Right lung (tissue), 10 donors: ENCODE measurements at places on chromosomes 2 and 18.

DNA sequence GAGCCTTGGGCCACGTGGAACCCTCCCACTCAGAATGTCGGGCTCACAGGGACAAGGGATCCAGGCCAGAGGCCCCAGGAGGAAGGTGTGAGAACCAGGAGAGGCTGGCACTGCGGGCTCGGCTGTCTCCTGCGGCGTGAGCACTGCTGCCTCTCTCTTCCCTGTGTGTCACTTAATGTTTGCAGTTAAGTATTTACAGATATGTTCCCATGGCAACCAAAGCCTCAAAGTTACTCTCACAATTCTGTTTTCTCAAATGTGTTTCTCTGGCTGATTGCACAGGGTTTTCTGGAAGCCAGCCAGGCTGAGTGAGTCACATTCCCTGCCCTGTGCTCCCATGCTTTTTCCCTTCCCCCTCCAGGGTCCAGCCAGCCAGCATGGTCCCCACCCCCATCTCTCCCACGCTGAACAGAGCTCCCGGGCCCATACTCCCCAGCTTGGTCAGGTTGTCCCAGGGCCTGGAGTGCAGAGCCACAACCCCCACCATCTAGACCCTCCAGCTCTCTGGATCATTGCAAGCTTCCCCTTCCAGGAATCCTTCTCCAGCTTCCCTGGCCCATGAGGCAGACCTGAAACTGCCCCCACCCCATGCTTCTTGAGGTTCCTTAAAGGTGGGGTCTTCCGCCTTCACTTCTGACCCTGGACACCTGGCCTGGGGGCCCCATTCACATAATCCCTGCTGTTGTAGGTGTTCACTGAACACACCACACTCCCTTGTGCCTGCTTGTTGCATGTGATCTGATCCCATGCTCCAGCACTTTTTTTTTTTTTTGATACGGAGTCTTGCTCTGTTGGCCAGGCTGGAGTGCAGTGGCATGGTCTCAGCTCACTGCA lies 265.9 kb downstream of the CELF4 start:
- peak; percentile 94 for DNase-seq

- DNase-seq = no peak
Measured at GRCh38 chr18:47821314-47821713, 109.1 kb downstream of the SMAD2 start.

GRCh38 chr18:48803951-48804855 lies 146.6 kb downstream of the SMAD7 start:
- DNase-seq = no peak

GRCh38 chr2:42195559-42195958 lies 26.4 kb downstream of the EML4 start:
- DNase-seq = no peak

- no peak for DNase-seq
Measured at GRCh38 chr18:27994571-27994970, 182.4 kb downstream of the CDH2 start.

GRCh38 chr18:13625355-13625754 lies 101.0 kb downstream of the FAM210A start:
- no peak for DNase-seq

DNA sequence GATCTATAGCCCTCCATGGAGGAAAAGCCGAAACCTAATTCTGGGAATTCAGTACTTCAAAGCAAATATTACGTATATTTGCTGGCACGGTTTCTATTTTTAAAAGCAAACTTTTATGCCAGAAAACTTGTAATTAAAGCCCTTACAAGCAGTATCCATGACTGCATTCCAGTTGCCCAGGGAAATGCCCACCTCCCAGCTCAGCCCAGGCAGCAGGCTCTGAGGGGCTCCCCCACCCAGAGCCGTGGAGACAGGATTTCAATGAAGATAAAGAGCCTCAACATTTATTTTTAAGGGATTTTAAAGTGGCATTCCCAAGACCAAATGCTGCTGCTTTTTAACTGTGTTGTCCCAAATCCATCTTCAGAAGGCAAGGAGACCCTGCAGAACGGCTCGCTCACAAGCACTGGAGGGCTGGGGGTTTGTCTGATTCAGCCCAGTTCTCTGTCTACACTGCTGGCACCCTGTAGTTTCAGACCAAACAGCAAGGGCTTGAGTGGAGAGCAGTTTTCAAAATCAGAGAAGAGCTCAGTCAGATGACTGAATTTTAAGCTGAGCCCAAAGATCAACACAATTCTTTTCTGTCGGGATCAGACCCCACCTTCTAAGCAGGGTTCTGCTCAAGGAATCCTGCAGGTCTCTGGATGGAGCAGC lies 105.1 kb downstream of the KCNF1 start:
- no peak for DNase-seq

DNA sequence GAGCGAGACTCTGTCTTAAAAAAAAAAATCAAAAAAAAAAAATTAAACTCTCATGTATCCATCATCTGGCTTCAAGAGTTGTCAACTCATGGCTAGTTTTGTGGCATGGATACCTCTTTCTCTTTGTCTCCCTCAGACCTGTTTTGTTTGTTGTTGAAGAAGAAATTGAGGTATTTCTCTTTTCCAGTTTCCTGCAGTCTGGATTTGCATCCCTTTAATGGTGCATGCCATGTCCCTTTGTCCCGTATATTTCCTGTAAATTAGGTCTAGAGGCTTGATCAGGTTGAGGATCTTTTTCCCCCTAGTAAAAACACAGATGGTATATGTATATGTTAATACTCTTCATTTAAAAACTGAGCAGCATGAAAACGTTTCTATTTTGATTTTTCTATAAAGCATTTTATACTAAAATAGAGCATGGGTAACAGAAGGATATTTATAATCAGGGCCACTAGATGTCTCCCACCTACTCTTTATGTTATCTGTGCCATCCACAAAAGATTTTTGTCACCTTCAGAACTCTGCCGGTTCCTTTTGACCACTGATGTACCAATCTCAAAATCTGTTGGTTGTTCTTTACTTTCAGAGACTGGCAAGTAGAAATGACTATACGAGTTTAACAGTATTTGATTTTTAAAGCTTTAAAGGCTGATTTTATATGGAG lies 80.1 kb downstream of the GALNT1 start:
- no peak for DNase-seq

DNA sequence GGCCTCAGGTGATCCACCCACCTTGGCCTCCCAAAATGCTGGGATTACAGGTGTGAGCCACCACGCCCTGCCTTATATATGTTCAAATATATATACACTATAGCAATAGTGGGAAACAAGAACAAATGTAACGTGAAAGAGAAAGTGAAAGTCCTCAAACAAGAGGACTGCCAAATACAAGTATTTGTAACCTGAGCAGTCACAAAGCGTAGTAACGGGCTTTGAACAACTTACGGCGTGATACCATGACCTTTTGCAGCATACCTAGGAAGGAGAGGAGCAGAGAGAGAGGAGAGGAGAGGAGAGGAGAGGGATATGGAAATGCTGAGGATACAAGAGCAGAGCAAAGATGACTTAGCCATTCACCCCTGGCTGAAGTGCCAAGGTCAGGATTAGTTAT lies 113.8 kb upstream of the RGPD4 start:
- DNase-seq = no peak

- no peak for DNase-seq
Measured at GRCh38 chr2:30428348-30428662, 18.7 kb upstream of the LCLAT1 start.

DNA sequence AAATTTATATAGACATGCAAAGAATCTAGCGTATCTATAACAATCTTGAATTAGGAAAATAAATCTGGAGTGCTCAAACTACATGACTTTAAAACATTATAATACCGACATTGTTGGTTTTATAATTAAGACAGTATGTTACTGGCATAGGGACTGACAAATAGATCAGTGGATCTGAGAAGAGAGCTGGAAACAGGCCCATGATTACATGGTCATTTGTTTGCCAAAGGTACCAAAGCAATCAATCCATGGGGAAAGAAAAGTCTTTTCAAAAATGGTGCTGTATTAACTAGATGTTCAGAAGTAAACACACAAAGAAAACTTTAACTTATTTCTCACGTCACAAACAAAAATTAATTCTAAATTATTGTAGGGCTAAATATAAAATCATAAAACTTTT lies 124.2 kb downstream of the BCL2L11 start:
- no peak for DNase-seq

DNA sequence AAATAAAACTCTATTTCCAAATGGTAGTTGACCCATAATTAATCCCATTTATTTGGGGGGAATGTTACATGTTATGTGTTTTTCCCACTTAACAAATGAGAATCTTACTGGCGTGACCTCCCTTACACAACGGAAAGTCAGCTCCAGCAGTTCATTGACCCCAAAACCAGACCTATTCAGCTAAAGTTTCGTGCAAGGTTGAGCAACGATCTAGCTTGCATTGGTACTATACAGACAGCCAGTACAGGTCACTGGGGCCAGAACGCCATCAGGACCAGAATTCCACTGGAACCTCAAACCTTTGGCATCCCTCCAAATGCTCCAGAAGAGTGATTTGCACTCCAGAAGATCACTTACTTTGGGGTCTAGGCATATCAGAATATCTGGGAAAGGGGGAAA lies 6.8 kb upstream of the CTAGE1 start:
- no peak for DNase-seq

DNA sequence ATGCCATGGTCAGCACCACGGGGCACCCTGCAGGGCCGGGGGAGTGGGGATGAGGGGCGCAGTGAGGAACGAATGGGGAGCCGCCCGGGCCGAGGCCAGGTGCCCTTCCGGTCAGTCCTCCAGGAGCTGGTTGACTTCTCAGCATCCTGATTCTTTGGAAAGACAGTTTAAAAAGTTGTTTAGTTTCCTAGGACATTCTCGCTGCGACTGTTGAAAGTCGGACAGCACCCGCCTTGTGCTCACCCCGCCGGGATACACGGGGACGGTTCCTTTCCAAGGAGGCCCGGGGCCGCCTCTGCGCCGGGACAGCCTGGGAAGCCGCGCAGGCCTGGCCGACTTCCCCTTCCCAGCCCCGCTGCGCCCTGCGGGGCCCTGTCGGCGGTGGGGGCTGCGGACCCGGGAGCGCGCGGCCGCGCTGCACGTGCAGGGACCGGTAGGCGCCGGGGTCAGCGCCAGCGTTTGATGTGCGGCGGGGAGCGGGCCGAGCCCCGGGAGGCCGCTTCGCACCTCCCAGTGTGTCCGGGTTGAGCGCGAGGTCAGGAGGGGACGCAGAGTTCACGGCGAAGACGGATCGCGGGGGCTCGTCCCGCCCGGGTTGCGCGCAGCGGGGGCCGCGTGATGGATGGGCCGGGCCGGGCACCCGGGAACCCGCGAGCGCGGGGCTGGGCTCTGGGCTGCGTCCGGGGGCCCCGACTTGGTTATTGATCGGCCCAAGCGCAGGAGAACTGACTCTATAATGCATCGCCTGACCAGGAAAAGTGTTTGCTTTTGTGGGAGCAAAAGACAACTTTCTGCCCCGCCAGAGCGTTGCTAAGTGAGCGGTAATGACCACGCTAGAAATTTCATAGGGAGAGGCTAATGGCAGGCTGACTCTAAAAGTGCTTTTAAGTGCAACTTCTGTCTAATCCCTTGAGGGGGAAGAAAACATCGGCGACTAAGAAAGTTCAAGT lies 28.0 kb upstream of the SMIM21 start:
- peak; percentile 55 for DNase-seq

- DNase-seq = peak; percentile 56
Measured at GRCh38 chr2:3728104-3729054, 25.0 kb downstream of the DCDC2C start.

- peak; percentile 69 for DNase-seq
Measured at GRCh38 chr2:190482451-190482850, 52.1 kb downstream of the NEMP2 start.

- no peak for DNase-seq
Measured at GRCh38 chr18:79846936-79847557, 49.3 kb downstream of the KCNG2 start.

GRCh38 chr2:232523402-232523681 lies 2.6 kb upstream of the CHRND start:
- DNase-seq = no peak

- no peak for DNase-seq
Measured at GRCh38 chr2:137000811-137001210, 235.5 kb downstream of the THSD7B start.

- DNase-seq = no peak
Measured at GRCh38 chr2:13480057-13480456, 763.3 kb downstream of the TRIB2 start.

GRCh38 chr2:171706152-171706803 lies 19.0 kb downstream of the DYNC1I2 start:
- peak; percentile 16 for DNase-seq

GRCh38 chr2:190791976-190792575 lies 88.5 kb upstream of the GLS start:
- DNase-seq = no peak

GRCh38 chr2:85291425-85292023 lies 36.3 kb downstream of the TGOLN2 start:
- DNase-seq = no peak

DNA sequence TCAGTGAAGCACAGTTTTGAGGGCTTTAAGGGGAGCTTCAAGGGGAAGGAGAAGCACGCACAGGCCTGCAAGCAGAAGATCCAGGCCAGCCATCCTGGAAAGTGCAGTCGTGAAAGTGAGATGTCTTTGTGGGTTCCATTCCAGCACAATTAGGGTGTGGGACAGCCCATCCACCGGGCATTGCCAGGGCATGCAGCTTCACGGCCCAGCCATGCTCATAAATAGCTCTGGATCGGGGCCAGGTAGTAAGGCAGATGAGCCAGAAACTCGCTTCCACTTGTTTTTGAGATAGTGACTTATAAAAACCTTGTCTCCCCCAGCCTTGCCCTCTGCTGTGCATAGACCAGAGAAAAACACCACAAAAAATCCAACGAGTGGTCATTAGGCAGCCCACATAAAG lies 21.0 kb downstream of the KDSR start:
- no peak for DNase-seq

- DNase-seq = no peak
Measured at GRCh38 chr2:56656826-56657225, 473.0 kb downstream of the CCDC85A start.

DNA sequence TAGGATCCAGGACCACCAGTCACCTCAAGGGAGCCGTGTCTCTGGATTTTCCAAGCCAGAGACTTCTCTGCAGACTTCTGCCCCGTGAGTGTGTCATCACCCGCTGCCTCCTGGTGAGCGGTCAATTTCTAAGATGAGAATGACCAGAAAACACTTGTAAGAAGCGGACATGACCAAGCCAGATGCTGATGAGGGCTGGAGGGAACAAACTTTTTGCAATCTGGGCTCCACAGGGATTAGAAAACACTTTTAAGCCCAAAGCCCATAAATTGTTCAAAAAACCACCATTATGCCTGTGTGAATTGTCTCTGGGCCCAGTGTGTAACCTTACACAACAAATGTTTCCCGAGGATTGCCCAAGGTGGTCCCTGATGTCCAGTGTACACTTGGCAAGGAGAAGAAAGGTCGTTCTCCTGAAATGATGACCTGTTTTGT lies 5.3 kb upstream of the NPPC start:
- DNase-seq = no peak
